Stimulated activated CD8-positive, alpha-beta memory T cell treated with anti-CD3 and anti-CD28 coated beads, Interleukin-4, amount 100 ng/mL, for 48 hours (primary cell): ENCODE measurements at places on chromosomes 6 and 20.

- DNase-seq = no peak
These were observed 59.9 kb downstream of the NUDT3 start for GRCh38 chr6:34332251-34333198.

DNA sequence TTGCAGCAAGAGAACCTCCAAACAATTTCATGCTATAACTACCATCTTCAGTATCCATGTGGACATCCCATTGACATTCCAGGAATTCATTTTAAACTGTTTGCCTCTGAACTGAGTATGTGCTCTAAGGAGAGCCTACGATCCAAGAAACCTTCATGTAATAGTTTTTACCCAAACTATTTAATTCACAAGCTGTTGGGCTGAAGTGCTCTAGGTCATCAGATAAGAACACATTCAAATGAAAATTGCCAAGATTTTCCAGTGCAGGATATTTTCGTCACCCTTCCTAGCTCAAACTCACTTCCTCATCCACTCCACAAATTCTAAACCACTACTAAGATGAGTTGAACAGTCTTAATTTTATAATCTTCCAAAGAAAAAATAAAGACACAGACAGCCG is 12.8 kb downstream of the RSPO3 start:
- no peak for DNase-seq

GRCh38 chr6:97023982-97024381 is 99.5 kb downstream of the KLHL32 start:
- no peak for DNase-seq

DNA sequence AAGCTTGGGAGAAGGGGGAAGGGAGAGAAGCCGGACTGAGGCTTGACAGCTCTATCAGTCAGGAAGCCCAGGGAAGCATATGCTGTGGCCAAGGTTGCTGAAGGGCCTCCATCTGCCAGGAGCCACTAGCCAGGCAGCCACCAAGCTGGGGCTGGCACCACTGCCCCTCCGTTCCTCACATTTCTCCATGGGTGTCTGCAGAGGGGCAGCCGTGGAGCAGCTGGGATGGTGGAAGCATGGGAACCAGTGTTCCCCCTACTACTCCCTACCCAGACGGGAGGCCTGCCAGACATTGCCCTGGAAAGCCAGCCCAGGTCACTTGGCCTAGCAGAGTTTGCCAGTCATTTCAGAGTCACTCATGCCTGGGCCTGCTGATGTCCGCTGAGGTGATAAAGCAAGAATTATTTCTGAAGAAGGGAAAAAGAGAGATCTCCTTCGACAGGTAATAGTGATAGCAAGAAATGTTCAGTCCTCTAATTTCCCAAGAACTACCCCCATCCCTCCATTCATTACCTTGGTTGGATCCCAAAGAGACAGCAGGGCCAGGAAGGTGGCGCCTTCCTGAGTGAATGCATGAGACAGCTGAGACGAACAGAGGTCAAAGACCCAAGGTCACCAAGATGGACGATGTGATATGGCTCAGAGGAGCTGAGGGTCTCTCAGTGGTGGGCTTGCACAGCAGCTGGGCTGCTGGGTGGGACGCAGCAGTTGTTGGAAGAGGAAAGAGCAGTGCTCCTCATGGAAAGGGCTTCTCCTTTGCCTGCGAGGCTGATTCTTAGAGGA is 21.9 kb downstream of the SNPH start:
- DNase-seq = no peak

- no peak for DNase-seq
These were observed 436.7 kb downstream of the MEI4 start for GRCh38 chr6:78089531-78089930.

GRCh38 chr6:56808871-56809359 is 146.0 kb upstream of the BEND6 start:
- no peak for DNase-seq

- DNase-seq = no peak
These were observed 107.0 kb downstream of the ESR1 start for GRCh38 chr6:151914484-151914883.

GRCh38 chr6:25606151-25606550 is 45.9 kb upstream of the SCGN start:
- DNase-seq = no peak

- no peak for DNase-seq
These were observed 85.6 kb upstream of the EMILIN3 start for GRCh38 chr20:41452226-41452625.

DNA sequence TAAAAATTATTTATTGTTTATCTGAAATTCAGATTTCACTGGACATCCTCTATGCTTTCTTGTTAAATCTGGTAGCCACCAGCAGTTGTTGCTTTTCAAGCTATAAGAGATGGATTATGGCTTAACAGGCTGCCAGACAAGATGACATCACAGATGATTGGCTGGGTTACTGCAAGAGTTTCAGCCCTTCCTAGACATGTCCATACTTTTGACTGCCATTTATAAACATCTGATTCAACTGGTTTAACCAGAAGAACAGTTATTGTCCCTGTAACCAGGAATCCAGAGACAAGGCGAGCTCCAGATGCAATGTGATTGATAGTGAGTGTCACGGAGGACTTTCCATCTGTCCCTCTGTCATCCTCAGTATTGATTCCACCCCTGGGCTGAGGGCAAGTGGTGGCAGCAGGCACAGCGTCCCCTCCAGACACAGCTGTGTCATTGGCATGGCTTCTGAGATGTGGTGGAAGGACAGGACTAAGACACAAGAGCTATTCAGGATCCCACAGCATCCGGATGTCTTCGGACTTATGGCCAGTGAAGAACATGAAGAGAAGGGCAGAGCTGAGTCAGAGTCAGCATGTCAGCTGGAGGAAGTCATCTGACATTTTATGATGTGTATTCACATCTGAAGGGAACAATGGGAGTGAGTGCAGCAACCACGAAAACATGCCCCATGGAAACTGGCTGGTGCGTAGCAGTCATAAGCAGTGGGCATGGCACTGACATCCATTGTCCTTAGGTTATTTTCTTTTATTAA is 284.5 kb upstream of the CDYL start:
- no peak for DNase-seq

- DNase-seq = no peak
These were observed 128.6 kb downstream of the SOD2 start for GRCh38 chr6:159564456-159564855.

DNA sequence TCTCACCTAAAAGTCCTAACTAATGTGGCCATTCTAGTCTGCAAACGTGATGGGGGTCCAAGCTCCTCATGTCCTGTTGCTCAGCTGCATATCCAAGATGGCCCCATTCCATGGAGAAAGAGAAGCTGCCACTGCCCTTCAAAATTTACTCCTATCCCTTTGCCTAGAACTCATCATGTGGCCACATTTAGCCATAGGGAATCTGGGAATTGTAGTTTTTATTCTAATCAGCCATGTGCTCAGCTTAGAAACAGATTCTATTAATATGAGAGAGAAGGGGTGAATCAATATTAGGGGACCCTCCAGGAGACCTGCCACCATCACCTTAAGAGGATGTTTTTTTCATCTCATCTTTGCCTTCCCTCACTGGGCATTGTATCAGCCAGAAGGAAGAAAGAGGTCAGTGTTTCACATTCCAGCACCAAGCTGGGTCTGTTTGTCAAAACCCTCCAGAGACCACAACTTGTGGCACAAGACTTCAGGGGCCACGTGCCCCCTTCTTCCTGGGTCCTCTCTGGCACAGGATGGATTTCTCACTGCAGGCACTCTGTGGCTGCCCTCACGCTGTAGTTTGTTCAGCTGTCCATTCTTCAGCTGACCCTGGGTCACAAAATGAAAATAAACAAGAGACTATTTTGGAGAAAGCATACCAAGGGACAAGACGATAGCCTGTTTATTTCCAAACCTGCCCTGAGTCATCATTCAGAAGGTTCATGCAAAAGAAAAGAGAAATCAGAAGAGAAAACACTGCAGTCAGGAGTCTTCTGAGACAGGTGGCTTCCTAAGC is 172.0 kb downstream of the EYA2 start:
- DNase-seq = no peak

DNA sequence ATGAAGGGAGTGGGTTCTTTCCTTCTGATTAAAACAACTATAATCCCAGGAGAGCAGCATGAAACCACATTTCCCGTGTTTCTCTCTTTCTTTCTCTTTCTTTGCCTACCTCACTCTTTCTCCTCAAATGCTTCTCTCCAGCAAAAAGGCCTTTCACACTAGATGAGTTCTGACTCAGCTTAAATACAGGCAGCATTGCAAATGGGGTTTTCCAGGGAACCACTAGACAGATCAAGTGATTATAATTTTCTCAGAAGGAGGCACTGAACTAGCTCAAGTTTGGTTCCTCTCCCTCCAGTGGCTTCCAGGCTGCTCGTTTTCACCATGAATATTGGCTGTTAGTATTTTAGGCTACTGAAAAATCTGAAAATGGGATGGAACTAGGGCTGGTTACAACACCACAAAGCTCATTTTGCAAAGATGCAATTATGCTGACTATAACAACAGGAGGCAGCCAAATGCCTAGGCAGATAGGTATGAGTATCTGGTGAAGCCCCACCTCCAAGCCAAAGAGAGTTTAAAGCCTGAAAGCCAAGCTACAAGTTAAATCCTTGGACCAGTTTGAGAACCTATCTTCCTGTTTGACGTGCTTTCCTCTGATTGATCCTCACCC is 260.0 kb downstream of the MMUT start:
- no peak for DNase-seq

- DNase-seq = no peak
These were observed 1185.5 kb upstream of the ADGRB3 start for GRCh38 chr6:67449602-67450001.

DNA sequence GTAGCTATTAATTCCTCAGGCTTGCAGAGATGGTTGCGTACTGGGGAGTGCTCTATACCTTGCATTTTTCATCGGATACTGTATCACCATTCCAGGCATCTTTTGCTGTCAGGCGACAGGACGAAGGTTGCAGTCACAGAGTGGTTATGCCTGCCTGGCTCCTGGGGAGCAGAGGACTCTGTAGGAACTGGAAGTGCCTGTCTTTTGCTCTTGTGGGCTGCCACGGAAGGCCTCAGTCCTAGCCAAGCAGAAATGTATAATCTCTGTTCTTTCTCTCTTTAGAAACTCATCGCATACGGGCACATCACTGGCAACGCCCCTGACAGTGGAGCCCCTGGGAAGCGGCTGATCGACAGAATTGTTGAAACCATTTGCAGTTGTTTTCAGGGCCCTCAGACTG is 29.5 kb downstream of the ARFGEF2 start:
- no peak for DNase-seq

- no peak for DNase-seq
These were observed 96.7 kb downstream of the KLHL32 start for GRCh38 chr6:97021194-97021593.

DNA sequence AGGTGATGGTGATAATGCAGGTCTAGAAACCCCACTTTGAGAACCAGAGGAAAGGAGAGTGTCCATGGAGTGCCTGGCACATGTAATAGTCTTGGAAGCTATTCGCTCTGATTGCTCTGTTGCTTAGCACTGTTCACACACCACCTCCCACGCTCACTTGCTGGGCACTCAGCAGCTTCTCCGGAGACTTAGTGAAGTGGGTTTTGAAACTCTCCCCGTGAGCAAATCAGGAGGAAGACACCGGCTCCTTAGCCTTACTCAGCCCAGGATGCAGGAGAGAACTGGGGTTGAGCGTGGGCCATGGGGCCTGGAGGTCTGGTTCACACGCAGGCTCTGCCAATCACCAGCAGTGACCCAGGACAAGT is 22.2 kb downstream of the BMP7 start:
- no peak for DNase-seq

DNA sequence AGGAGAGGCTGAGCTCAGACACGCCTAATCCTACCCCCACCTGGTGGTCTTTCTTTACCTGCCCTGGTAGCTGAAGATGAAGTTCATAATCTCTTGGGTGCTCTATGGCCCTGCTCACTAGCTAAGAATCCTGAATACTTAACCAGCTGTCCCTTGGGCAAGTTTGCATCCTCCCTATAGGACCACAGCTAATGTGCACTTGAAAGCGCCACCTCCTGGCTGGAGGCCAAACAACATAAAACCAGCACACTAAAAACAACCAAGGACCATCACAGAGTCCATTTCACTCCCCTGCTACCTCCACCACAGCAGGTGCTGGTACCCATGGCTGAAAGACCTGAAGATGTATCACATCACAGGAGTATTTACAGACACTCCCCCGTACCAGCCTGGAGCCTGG is 155.5 kb upstream of the SLC24A3 start:
- peak; percentile 48 for DNase-seq

GRCh38 chr20:48794360-48794759 is 33.4 kb downstream of the PREX1 start:
- no peak for DNase-seq

DNA sequence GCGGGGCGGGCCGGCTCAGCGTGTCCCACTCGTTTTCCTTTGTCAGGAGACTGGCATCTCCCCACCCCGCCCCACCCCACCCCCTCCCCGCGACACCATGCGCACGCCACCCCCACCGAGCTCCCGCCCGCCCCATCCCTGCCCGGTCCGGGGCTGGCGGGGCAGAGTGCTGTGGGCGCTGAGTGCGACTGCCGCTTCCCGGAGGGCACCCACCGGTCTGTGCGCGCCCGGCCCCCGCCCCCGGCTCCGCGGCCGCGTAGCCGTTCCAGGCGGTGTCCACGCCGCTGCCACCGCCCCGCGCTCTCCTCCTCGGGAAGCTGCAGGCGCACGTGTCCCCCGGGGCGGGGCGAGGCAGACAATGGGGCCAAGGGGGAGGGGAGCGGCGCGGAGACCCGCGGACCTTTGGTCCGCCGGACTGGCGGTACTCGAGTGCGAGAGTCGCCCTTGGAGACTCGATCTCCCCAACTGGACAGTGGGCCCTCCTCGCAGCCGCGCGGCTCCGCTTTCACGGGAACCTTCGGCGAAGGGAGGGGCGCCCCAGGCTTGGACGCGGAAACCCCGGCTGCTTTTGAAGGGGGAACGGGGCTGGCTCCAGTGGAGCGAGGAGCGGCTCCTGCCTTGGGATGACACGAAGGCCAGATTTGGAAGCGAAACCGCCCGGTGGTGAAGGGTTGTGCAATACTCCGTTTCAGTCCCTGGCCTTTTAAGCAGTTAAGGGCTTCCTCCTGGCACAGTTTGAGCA is 1.0 kb upstream of the SYNCRIP start:
- peak; percentile 82 for DNase-seq

DNA sequence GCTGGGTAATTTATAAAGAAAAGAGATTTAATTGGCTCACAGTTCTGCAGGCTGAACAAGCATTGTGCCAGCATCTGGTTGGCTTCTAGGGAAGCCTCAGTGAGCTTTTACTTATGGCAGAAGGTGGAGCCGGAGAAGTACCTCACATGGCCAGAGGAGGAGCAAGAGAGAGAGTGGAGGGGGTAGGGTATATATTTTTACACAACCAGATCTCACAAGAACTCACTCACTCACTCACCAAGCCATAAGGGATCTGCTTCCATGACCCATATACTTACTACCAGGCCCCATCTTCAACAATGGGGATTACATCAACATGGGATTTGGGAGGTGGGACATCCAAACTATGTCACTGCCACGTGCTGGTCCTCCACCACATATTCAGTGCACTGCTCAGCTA is 152.6 kb upstream of the PRND start:
- no peak for DNase-seq

GRCh38 chr6:113888493-113888892 is 31.3 kb downstream of the MARCKS start:
- DNase-seq = no peak

DNA sequence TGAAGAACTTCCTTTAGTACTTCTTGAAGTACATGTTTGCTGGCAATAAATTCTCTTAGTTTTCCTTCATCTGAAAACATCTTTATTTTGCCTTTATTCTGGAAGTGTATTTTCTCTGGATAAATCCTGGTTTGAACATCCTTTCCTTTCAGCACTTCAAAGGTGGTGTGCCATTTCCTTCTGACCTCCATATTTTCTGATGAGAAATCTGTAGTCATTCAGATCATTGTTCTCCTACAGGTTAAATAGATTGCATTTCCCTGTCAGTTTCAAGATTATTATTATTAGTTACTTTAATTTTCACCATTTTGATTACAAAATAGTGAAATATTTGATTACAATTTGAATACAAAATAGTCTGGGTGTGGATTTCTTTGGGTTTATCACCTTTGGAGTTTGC is 134.5 kb downstream of the CDH26 start:
- no peak for DNase-seq
